Esophagus muscularis mucosa (tissue), 4 donors: ENCODE measurements at places on chromosomes 5 and 9. TPM values are rescaled to one million over a fixed set of nuclear protein-coding genes. Genes with fewer than 3 reads are reported as not detected.

DNA sequence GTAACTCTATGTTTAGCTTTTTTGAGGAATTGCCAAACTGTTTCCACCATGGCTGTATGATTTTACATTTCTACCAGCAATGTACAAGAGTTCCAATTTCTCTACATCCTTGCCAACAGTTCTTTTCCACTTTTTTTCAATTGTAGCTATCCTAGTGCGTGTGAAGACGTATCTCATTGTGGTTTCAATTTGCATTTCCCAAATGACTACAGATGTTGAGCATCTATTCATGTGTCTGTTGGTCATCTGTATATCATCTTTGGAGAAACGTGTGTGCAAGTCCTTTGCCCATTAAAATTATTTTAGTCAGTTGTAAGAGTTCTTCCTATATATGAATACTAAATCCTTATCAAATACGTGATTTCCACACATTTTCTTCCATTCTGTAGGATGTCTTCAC lies 6.5 kb downstream of the SLC25A48 start:
- no peak overlapping the region for H3K27ac ChIP-seq
- no peak for DNase-seq
- H3K27me3 ChIP-seq, result no peaks in the 10 kb centered on the region
- no peak overlapping the region for H3K4me3 ChIP-seq

DNA sequence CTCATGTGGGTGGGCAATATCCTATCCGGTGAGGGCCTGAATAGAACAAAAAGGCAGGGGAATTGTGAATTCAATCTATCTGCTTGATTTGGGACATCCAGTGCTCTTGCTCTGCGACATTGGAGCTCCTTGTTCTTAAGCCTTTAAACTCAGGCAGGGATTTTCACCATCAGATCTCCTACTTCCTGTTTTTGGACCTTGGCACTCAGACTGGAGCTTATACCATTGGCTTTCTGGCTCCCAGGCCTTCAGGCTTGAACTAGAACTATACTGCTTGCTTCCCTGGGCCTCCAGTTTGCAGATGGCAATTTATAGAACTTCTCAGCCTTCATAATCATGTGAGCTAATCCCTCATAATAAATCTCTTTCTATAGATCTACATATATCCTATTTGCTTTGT lies 134.3 kb upstream of the CLINT1 start:
- peaks cover 6% of the 10 kb centered on the region for H3K4me1 ChIP-seq
- H3K27me3 ChIP-seq, result no peaks in the 10 kb centered on the region
- no peak for DNase-seq
- H3K27ac ChIP-seq, result no peak overlapping the region

GRCh38 chr9:129187042-129187441 lies 9.0 kb upstream of the IER5L start:
- no peak overlapping the region for H3K27ac ChIP-seq
- no peak overlapping the region for H3K4me3 ChIP-seq
- H3K4me1 ChIP-seq, result no peaks in the 10 kb centered on the region
- DNase-seq, result no peak
- no peaks in the 10 kb centered on the region for H3K36me3 ChIP-seq

GRCh38 chr5:39379693-39380092 lies 15.4 kb upstream of the C9 start:
- H3K27ac ChIP-seq, result no peak overlapping the region
- H3K4me1 ChIP-seq, result no peaks in the 10 kb centered on the region
- no peak for DNase-seq
- H3K4me3 ChIP-seq, result no peak overlapping the region
- H3K27me3 ChIP-seq, result no peaks in the 10 kb centered on the region
- peaks cover 80% of the 10 kb centered on the region for H3K36me3 ChIP-seq

DNA sequence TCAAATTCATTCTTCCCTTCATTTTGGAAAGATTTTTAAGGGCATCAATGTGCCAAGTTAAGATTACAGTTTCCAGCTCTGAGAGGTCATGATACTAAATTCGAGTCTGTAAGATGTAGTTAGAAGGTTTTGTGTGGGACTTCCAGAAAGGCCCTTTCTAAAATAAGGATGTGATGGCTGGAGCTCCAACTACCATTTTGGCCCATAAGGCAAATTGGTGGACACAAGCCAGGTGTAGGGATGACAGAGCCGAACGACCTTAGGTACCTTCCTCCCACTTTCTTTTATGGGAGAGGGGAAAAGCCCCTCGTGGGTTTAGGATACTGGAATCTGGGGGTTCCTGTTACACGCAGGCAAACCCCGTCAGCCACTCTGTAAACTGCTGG lies 54.3 kb upstream of the PTPDC1 start:
- no peak for DNase-seq
- no peaks in the 10 kb centered on the region for H3K36me3 ChIP-seq
- H3K4me1 ChIP-seq, result peaks cover 29% of the 10 kb centered on the region
- H3K27me3 ChIP-seq, result no peaks in the 10 kb centered on the region
- peak overlapping the region; percentile 83 for H3K4me3 ChIP-seq

DNA sequence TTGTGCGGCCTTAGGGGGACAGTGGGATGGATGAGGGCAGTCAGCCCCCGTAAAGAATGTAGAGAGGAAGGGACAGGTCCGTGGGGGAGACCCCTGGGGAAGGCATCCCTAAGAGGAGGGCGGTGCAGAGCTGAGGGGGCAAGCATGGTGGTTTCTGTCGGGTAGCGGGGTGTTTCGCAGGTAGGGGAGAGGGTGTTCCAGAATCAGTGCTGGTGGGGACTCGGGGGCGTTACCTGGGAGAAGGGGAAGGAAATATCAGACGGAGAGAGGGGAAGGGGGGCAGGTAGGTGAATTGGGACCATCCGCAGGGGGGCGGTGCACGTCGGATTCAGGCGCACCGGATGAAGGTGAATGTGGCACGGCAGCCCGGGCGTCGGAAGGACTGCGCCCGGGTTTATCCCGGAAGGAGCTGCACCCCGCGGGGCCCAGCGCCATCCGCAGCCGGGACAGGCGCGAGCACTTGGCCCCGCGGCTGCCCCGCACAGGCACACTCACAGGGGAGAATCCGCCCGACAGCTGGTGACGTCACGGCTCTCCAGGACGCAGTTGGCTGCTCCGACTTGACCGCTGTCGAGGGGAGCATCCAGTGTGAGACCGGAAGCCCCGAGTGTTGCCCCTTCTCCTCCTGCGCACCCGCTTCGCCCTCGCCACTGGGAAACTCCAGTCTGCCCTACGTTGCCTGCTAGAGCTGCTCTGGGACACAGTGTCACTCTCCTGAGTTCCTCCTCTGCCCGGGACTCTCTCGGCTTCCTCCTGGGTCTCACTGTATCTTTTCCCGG lies 1.3 kb downstream of the CD72 start:
- H3K4me1 ChIP-seq, result peaks cover 11% of the 10 kb centered on the region
- H3K4me3 ChIP-seq, result peak overlapping the region; percentile 62
- DNase-seq, result no peak
- H3K36me3 ChIP-seq, result no peaks in the 10 kb centered on the region

- H3K27ac ChIP-seq, result no peak overlapping the region
- H3K36me3 ChIP-seq, result no peaks in the 10 kb centered on the region
- H3K27me3 ChIP-seq, result no peaks in the 10 kb centered on the region
These were observed 63.7 kb upstream of the RICTOR start for GRCh38 chr5:39137819-39138451.

DNA sequence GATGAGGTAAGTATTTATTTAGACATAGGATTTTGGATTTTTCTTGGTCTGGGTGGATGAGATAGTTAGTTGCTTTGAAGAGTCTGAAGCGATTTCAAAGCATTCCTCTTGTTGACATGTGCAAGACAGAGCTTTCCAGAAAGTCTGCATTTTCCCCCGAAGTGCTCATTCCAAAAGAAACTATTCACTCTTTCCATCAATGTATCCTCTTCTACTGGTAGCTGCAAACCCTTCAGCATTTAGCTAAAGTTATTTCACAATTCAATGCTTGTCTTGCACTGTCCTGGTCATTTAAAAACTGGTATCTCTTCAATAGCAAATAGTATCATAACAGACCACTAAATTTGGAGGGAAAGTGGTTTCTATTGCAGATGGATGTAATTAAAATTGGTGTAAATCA lies 13.0 kb downstream of the NREP start:
- H3K4me1 ChIP-seq, result peaks cover 83% of the 10 kb centered on the region
- no peaks in the 10 kb centered on the region for H3K36me3 ChIP-seq
- peak overlapping the region; percentile 11 for H3K27ac ChIP-seq
- no peak for DNase-seq

The LAMC3 gene
- 0.34 TPM for total RNA-seq

The PCDHB9 gene
- total RNA-seq, result 1.5 TPM
